ENCODE measurements at places on chromosomes 1 and 21. TPM values are rescaled to one million over a fixed set of nuclear protein-coding genes. Genes with fewer than 3 reads are reported as not detected.

The PROK1 gene
- total RNA-seq: not detected

The TMEM54 gene
- total RNA-seq: 4.8 TPM

DNA sequence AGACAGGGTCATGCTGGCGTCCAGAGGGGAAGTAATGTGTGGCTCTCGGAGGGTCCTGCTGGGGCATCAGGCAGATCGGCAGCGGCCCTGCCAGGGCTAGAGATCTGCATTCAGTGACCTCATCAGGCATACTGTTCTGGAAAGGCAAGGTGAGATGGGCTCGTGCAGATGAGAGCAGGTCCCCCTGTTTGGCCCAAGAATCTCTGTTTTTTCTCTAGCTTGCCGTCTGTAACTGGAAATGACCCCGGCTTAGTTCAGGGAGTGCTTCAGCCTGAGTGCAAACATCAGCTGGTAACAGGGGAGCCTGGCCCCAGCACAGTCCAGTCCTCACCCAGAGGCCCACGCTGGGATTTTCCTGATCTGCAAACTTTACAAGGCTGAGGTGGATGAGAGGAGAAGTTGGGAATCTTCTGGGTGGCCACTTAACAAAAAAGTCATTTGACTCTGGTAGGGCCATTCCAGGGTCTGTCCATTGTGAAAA lies 2.1 kb downstream of the FAM163A start:
- peaks cover 11% of the 10 kb centered on the region for H3K4me1 ChIP-seq
- H3K4me3 ChIP-seq: no peak overlapping the region
- H3K27me3 ChIP-seq: peaks cover 84% of the 10 kb centered on the region
- no peaks in the 10 kb centered on the region for H3K36me3 ChIP-seq

The FOXJ3 gene
- total RNA-seq: 57.9 TPM

Measured in A673 (cell line).